ENCODE measurements at places on chromosomes 13 and 19. TPM values are rescaled to one million over a fixed set of nuclear protein-coding genes. Genes with fewer than 3 reads are reported as not detected.

GPR12 gene
- total RNA-seq: not detected

SYT3 gene
- total RNA-seq: 0.28 TPM

RFPL4AL1 gene
- not detected for total RNA-seq

NCLN gene
- total RNA-seq: 23.5 TPM

HRC gene
- total RNA-seq: 1.1 TPM

KLK14 gene
- total RNA-seq: not detected

PEAK3 gene
- total RNA-seq: 0.82 TPM

ZNF550 gene
- total RNA-seq: 6.6 TPM

MCEMP1 gene
- 0.36 TPM for total RNA-seq

PLIN5 gene
- total RNA-seq: 5.4 TPM

FREM2 gene
- total RNA-seq: 7.1 TPM

ODAD3 gene
- total RNA-seq: not detected

KLF12 gene
- 14.1 TPM for total RNA-seq

HSH2D gene
- not detected for total RNA-seq

SGCG gene
- 1.1 TPM for total RNA-seq

CRX gene
- not detected for total RNA-seq

SPTBN4 gene
- total RNA-seq: 5.0 TPM

APC2 gene
- under 0.01 TPM for total RNA-seq

GIPR gene
- not detected for total RNA-seq

DNAAF3 gene
- not detected for total RNA-seq

RNF113B gene
- total RNA-seq: not detected

TEX26 gene
- total RNA-seq: not detected

FFAR3 gene
- 1.4 TPM for total RNA-seq

TLE6 gene
- total RNA-seq: not detected

GAPDHS gene
- not detected for total RNA-seq

MEGF8 gene
- total RNA-seq: 21.6 TPM

C13orf42 gene
- not detected for total RNA-seq

SLC6A16 gene
- total RNA-seq: 1.3 TPM

CD33 gene
- 2.5 TPM for total RNA-seq

URAD gene
- total RNA-seq: not detected

NECTIN2 gene
- total RNA-seq: 39.6 TPM

FCER2 gene
- 0.66 TPM for total RNA-seq

ZNF154 gene
- 7.6 TPM for total RNA-seq

PIBF1 gene
- total RNA-seq: 17.7 TPM

KASH5 gene
- total RNA-seq: not detected
